Parietal lobe (tissue), 2 donors: ENCODE measurements at places on chromosomes 2 and 18. TPM values are rescaled to one million over a fixed set of nuclear protein-coding genes. Genes with fewer than 3 reads are reported as not detected.

The CHST10 gene
- total RNA-seq, result 89.2 TPM

The LHCGR gene
- not detected for total RNA-seq

The MEP1B gene
- total RNA-seq, result not detected

The CD8B2 gene
- not detected for total RNA-seq

The SPR gene
- 1.3 TPM for total RNA-seq

The CCDC148 gene
- 15.7 TPM for total RNA-seq

The LOXL3 gene
- 19.4 TPM for total RNA-seq

The VWA3B gene
- 1.3 TPM for total RNA-seq

The IL1A gene
- total RNA-seq, result not detected

The SPDYA gene
- 5.0 TPM for total RNA-seq

The CGREF1 gene
- 29.1 TPM for total RNA-seq

The SLC11A1 gene
- total RNA-seq, result 3.8 TPM

The SPATA3 gene
- total RNA-seq, result not detected

The DSG4 gene
- not detected for total RNA-seq

The ABCG5 gene
- not detected for total RNA-seq

The DIS3L2 gene
- total RNA-seq, result 67.0 TPM

The C2orf78 gene
- total RNA-seq, result not detected

The FAP gene
- 1.3 TPM for total RNA-seq

The KYNU gene
- total RNA-seq, result under 0.01 TPM

The CRACDL gene
- 0.94 TPM for total RNA-seq

The PEX13 gene
- 72.0 TPM for total RNA-seq

The G6PC2 gene
- not detected for total RNA-seq

The HOXD4 gene
- total RNA-seq, result not detected

The MEIS1 gene
- 27.5 TPM for total RNA-seq

The ASXL3 gene
- total RNA-seq, result 123 TPM

The DNAJC5G gene
- not detected for total RNA-seq

The COLEC11 gene
- 0.31 TPM for total RNA-seq

The IL1R2 gene
- total RNA-seq, result not detected

The CTAGE1 gene
- total RNA-seq, result not detected

The CPSF3 gene
- 41.6 TPM for total RNA-seq

The ELOA2 gene
- not detected for total RNA-seq

The TMEM198 gene
- total RNA-seq, result 15.7 TPM

The GTF3C2 gene
- 56.7 TPM for total RNA-seq

The RGPD4 gene
- not detected for total RNA-seq

The AP1S3 gene
- 8.5 TPM for total RNA-seq

The CLEC4F gene
- total RNA-seq, result not detected

The SATB2 gene
- total RNA-seq, result 826 TPM

The UGT1A5 gene
- not detected for total RNA-seq

The SP9 gene
- 20.0 TPM for total RNA-seq

The KCNK3 gene
- 5.0 TPM for total RNA-seq
